ENCODE measurements at places on chromosomes 6 and 20.

DNA sequence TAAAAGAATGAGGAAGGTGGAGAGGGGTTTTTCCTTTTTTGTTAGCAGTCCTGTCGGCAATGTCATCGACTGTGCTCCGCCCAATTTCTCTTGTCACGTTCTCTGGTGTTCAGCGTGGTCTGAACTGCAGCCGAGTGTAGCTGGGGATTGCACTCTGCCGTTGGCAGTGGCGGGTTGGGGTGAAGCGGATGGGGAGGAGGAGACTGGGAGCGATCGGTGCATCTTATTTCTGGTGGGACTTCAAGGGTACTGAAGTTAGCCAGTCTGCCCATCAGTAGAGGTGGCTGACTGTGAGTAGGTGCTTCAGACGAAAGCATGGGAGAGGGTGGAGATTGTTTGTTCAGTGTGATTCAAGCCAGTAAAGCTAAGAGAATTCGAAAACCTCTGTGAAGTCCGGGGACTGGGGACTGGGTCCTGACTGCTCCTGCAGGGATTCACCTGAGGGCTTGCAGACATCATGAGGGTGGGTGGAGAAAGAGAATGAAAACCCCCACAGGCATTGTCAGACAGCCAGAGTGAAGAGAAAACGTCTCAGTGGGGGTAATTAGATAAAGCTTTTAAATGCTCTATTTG, 5.1 kb downstream of the RREB1 start:
- DNase-seq = no peak

DNA sequence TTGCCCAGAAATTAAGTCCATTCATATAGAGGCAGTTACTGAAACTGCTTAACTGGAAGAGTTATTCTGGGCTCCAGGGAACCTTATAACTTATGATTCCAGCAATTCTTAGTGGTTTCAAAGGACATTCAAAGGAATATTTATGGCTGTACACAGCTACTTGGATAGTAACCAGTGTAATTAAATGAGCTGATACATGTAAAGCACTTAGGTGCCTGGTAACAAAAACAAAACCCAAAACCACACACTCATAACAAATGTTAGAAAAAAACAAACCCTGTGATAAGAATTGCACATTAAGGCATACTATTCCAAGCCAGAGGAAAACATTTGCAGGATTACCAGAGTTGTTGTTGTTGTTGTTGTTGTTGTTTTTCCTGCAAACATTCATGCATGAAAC, 51.5 kb downstream of the STK4 start:
- no peak for DNase-seq

DNA sequence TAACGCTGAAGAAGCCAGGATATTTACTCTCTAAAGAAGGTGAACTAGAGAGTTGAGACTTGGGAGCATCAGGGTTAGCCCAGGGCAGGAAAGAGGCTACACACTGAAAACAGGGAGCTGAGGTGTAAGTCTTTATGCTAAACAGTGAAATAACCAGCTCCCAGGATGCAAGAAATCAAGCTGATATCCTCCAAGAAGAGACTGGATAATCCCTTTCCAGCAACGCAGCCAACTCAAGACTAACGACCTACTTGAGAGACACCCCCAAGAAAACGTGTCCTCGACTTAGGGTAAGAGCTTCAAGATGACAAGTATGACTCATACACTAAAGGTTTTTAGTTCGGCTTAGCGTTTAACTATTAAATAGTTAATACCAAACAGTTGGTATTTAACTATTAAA, 202.2 kb downstream of the TASP1 start:
- no peak for DNase-seq

DNA sequence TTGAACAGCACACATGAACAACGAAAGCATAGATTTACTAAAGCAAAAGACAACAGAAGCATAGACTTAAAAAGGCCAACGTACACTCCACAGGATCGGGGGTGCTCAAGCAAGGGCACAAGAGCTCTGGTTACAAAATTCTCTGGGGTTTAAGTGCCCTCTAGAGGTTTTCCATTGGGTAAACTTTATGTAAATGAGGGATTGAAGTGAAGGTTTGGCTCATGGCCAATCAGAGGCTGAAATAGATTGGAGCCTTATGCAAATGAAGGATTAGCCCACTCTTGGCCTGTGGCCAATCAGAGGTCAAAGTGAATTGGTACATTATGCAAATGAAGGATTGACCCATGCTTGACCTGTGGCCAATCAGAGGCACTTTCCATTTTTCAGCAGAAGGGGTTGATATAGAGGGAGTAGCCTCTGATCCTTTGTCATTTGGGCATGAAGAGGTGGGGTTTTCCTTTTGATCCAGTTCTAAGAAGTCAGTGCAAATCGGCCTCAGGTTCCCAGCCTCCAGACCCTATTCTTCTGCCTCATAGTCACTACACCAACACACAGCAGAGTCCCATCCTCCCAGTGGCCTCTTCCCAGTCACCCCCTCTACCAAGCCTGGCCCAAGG, 244.9 kb downstream of the THBS2 start:
- no peak for DNase-seq

GRCh38 chr6:133435065-133435728, 194.0 kb downstream of the EYA4 start:
- no peak for DNase-seq

- DNase-seq = no peak
Measured at GRCh38 chr6:63864671-63865318, 229.2 kb downstream of the PHF3 start.

DNA sequence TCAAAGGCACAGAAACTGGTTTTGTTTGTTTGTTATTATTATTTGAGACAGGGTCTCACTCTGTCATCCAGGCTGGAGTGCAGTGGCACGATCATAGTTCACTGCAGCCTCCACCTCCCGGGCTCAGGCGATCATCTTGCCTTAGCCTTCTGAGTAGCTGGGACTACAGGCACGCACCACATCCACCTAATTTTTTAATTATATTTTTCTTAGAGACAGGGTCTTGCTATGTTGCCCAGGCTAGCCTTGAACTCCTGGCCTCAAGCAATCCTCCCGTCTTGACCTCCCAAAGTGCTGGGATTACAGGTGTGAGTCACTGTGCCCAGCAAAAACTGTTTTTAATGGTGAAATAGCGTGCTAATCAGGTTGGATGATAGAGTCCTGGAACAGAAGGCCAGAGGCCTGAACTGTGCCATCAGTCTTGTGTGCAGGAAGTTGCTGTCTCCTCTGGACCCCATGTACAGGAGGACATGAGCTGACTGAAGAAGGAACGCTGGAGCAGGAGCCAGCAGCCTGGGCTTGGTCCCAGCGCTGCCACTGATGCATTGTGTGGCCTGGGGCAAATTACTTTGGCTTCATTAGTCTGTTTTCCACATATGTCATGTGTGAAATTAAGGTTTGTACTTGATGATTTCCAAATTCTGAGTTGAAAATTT, 4.9 kb downstream of the TM9SF4 start:
- DNase-seq = no peak

DNA sequence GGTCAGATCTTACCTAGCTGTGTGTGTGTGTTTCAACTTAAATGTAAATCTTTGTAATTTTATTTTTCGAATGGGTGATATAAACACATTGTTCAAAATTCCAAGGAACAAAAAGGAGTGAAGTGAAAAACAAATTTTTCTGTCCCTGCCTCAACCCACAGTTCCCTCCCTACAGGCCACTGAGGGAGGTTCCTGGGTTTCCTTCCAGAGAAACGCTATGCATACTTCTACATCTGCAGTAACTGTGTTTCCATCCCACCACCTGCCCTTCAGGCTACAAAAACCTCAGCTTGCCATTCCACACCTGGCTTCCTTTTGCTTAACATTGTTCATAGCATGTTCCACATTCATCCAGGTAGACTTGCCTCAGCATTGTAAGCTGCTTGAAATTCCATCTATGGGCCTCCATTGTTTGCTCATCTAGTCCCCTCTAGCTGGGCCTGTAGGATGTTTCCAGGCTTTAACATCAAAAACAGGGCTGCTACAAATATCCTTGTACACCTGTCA, 12.0 kb downstream of the ANGPT4 start:
- no peak for DNase-seq

DNA sequence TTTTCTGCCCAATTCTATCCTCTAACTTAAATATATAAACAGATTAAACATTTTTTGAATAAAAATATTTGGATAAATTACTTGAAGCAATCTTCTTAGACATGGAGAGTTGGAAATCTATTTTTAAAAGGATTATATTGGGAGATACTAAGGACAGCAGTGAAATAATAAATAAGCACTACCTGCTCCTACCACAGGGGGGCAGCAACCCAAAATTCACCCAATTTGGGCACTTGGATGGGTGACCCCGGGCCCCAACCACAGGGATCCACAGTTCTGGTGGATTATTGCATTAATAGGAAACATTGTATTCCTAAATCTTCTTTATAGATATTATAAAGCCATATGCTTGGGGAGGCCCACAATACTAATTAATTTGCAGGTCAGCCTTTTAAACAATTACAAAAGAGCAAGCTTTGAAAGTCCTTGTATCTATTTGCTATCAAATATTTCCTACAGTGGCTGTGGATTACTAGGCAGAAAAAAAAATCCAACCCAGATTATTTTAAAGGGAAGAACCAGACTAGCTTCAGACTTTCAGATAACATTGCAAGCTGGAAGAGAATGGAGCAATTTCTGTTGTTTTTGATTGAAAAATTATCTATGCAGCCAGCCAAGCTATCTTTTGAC, 66.4 kb upstream of the PDE10A start:
- no peak for DNase-seq

DNA sequence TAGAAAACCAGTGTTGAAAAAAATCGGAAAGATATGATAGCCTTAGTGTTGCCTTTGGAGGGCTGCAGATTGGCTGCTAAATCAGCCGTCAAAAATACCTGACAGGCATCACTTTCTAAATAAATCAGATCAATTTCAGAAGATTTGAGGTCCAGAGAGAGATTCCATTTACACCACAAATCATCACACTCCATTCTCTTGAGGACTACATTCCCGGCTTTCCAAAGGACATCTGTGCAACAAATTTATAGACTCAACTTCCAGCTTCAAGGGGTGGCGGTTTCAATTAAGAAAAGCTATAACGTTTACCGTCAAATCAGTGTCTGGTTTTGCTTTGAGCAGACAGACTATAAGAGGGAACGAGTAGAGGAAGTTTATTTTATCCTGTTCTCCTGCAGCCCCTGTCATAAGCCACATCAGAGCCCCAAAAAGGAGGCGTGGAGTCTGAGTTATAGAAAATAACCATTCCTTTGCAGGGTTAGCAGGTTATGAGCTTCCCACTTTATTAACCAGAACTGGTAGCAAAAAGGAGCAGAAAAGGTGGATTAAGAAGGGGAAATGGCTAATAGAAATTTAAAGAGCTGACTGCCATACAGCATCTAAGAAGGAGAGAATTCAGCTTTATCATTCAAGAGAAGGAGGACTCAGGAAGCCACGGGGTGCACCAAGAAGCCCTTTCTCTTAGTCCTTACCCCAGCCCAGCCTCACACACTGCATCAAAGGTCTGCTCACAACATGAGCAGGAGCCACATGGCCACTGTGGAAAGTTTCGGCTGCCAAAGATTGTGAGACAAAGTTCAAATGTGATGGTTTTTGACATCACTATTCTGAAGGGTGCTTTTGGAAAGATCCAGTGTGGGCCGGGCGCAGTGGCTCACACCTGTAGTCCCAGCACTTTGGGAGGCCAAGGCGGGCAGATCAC, 12.9 kb upstream of the UQCC2 start:
- no peak for DNase-seq

All from stimulated activated CD4-positive, alpha-beta T cell treated with anti-CD3 and anti-CD28 coated beads, TNF-alpha, amount 100 ng/mL, for 24 hours (primary cell).